Posterior cingulate gyrus (tissue), 11 donors: ENCODE measurements at places on chromosomes 13 and 19.

DNA sequence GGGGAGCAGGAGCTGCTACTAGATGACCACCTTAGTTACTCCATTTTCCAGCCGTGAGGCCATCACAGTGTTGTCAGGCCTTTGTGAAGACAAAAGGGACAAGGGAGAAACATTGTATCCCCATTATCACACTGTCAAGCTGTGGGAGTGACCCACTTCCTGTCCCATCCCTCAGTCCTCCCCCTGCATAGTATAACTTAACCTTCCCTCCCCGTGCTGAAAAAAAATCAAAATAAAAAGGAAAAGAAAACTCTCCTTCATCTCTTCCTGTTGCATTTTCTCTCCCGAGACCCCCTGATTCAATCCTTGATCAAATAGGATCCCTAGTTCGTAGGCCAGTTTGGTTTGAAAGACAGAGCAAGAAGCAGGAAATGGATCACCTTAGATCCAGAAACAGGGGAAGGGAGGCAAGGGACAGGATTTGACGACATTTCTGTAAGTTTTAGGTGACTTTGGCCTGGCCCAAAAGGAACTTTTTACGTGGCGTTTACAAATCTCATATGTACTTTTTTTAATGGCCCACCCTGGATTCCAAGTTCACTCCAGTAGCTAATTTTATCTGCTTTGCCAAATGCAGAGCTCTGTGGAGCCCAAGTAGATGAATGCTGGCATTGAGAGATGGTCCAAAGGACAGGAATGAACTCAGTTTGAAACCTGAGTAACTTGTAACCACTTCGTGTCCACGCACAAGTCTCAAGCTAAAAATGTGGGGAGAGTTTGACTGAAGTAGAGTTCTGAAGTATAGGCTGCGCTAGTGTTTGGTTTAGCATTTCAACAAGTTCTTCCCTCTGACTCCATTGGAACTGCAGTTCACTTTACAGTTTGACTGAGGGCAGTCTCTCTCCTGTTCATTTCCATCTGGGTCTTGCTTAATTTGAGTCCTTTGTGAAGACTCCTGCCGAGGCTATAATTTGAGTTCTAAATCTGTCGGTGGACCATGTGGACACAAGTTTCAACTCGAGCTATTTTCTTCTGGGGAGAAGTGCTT lies 16.6 kb upstream of the GATAD2A start:
- no peak for DNase-seq

GRCh38 chr19:31718032-31718431 lies 368.8 kb upstream of the TSHZ3 start:
- DNase-seq = no peak

- DNase-seq = no peak
Observed at GRCh38 chr19:45150751-45151281, 10.0 kb downstream of the NKPD1 start.

GRCh38 chr13:77737583-77738200 lies 40.2 kb downstream of the SLAIN1 start:
- DNase-seq = no peak

DNA sequence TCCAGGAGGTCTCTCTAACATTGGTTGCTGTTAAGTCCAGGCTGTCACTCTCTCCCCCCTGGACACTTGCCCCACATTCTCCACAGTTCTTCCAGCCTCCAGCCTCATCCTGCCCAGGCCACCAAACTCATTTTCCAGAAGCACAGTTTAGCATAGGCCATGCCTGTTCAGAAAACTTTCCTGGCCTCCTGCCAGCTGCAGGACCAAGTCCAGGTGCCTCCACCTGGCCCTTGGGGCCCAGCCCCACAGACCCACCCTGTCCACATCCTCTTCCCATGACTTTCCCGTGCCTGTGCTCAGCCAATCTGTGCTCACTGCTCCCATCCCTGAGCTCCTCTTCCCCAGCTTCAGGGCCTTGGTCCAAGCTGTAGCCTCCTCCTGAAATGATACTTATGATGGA lies 905.0 kb downstream of the UQCRFS1 start:
- no peak for DNase-seq
